ENCODE measurements at places on chromosomes 5 and 9.

- no peak for DNase-seq
Measured at GRCh38 chr5:97149709-97150108, 7.3 kb upstream of the LIX1 start.

- DNase-seq, result no peak
Measured at GRCh38 chr9:125146247-125146646, 2.9 kb upstream of the SCAI start.

DNA sequence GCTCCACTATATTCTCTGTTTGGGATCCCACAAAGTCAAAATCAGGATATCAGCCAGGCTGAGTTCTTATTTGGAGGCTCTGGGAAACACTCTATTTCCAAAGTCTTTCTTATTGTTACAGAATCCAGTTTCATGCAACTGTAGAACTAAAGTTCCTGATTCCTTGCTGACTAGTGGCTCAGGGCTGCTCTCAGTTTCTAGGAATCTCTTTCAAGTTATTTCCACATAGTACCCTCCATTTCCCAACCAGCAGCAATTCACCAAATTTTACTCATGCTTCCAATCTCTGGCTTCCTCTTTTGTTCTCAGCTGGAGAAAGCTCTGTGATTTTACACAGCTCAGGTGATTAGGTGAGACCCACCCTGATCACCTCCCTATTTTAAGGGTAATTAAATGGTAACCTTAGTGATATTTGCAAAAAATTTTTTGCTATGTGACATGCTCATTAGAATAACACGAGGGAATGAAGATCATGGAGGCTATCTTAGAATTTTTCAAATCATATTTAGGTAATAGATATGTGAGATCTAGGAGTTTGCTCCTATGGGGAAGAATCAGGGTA, 794.9 kb upstream of the ARRDC3 start:
- DNase-seq, result no peak

DNA sequence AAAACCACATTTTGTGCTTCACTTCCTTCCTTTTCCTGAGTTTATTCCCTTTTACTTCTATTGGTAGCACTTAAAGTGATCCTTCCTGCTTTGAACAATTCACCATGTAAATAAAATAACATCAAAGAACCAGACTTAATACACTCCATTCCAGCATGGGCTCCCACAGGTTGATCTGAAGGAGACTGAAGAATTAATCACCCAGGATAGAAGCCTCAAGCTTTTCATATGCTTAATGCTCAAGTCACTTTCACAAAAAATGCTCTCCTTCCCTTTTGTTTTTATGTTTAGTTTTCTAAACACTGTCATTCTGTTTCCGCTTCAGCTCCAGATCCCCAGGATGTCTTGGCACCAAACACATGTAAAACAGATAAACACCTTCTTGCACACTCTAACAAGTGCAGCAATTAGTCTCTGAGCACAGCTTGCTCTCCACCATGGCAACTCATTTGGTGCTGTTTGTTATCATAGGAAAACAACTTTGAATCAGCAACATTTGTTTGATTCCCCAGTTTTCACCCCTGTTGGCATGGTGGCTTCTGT, 37.0 kb downstream of the DMRTA1 start:
- DNase-seq, result no peak

DNA sequence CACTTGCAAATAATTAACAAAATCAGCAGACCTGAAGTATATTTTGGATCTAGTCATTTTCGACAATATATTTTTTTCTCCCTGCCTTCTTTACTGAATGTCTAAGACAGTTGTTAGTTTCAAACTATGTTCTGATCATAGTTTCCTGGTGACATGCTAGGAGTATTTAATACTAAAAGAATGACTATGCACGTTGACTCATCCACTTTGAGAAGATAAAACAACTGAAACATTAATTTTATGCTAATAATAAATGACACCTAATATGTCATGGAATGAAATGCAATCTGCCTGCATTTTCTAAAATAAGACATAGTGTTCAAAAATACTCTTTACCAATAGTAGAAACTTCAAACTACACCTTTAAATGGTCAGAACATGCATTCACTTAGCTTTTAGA, 2123.7 kb upstream of the C9orf72 start:
- DNase-seq, result peak; percentile 80

GRCh38 chr9:80086386-80086785, 514.6 kb downstream of the TLE4 start:
- no peak for DNase-seq

- no peak for DNase-seq
Measured at GRCh38 chr5:158879993-158880392, 219.7 kb downstream of the EBF1 start.

DNA sequence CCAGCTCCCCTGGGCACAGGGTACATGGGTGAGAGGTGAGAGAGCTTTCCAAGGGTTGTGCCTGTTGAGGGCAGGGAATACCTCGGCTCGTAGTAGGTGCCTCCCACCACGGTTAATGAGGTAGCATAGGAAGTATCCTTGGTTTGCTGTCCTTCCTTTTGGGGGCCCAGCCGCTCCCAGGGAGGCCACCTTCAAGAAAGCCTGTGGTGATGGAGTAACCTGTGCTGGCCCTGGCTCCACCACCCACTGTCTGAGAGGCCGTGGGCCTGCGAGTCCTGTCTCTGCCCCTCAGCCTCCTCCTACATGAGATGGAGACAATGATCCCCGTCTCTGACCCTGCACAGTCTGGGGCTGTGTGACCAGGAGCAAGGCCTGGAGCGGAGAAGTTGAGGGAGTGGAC, 40.8 kb downstream of the COL27A1 start:
- no peak for DNase-seq

DNA sequence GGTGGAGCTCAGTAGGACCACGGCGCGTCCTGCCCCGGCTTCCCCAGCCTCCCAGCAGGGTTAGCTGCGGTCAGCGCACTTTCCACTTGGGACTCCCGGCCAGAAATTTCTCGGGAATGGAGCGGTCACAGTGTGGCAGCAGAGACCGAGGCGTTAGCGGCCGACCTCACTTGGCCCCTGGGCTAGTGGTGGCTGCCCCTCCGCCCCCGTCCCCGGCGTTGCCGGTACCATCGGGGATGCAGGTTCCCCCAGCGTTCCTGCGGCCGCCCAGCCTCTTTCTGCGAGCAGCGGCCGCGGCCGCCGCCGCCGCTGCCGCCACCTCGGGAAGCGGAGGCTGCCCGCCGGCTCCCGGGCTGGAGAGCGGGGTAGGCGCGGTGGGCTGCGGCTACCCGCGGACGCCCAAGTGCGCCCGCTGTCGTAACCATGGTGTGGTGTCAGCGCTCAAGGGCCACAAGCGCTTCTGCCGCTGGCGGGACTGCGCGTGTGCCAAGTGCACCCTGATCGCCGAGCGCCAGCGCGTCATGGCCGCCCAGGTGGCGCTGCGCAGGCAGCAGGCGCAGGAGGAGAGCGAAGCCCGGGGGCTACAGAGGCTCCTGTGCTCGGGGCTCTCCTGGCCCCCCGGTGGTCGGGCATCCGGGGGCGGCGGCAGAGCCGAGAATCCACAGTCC, 460 bp downstream of the DMRTA1 start:
- peak; percentile 67 for DNase-seq

DNA sequence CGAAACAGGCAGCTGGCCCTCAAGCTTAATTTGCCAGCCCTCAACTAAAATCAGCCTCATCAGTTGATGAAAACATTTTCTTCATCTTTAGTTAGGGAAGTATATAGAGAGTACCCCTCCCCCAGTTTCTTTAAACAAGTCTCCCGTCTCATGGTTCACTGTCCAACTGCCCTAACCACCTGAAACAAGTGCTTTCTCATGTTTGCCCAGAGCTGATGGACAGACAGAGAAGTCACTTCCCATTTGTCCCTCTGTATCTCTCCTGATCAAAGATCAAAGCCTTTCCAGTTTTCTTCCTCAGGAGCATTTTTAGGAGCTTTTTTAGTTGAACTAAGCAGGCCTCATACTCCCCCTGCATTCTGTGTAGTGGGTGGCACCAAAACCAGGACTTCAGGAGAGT, 21.7 kb downstream of the FUBP3 start:
- no peak for DNase-seq

DNA sequence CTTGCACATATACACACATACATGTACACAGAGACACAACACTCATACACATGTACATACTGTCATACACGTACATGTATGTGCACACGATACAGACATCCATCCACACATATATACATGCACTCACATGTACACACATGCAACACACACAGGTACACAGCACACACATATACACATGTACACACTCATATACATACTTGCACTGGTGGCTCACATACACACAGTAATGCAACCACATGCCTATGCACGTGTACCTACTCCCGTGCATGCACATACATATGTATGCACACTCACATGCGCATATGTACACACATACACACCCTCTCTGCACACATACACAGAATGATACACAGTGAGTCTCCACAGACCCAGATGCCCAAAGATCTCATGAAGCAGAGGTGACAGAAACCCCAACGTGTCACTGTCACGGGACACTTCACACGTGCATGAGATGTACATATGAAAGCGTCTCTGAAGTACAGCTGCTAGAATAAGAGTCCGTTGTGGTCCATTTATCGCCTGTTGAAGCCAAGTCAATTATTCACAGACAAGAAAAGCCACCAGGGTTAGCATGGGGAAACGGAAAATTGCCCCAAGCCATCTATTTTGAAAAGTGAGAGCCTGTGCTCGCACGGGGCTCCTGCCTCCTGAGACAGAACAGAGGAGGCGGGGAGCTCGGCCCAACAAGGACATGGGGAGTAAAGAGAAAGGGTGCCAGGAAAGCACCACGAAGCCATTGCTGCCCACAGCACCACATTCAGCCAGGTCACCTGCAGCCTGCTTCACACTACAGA, 24.9 kb downstream of the LPCAT1 start:
- no peak for DNase-seq

- peak; percentile 43 for DNase-seq
Measured at GRCh38 chr9:21102305-21102704, 24.6 kb upstream of the IFNB1 start.

DNA sequence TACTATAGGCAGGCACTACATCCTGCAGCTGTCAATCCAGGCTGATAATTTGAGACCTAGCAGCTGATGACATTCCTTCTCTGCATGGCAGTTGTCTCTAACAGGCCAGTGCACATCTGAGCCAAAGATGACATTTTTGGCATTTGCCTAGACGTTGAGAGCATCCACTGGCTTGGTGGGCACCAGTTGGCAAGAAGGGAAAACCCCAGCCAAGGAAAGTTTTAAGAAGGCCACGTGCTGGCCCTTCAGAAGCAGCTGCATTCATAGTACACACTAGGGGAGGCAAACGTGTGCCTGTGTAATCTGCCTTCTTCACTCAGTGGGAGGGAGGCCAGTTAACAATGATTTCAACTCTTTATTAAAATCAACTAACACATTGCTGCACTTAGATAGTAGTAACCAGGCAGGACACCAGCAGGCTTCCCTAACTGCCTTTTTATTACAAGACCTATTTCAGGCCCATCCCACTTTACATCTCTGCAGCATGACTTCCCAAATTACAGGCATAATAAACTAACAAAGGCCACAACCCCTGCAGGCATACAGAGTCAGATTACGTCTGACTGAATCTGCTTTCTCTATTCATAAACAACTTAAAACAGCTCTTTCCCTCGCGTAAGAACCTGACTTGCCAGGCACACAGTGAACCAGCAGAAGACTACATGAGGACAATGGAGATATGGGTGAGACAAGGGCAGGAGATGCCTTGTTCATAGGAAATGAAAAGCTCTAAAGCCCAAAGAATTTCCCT, 576.3 kb downstream of the PDE4D start:
- peak; percentile 53 for DNase-seq

- DNase-seq, result no peak
Measured at GRCh38 chr9:78319197-78320029, 22.5 kb downstream of the PSAT1 start.

DNA sequence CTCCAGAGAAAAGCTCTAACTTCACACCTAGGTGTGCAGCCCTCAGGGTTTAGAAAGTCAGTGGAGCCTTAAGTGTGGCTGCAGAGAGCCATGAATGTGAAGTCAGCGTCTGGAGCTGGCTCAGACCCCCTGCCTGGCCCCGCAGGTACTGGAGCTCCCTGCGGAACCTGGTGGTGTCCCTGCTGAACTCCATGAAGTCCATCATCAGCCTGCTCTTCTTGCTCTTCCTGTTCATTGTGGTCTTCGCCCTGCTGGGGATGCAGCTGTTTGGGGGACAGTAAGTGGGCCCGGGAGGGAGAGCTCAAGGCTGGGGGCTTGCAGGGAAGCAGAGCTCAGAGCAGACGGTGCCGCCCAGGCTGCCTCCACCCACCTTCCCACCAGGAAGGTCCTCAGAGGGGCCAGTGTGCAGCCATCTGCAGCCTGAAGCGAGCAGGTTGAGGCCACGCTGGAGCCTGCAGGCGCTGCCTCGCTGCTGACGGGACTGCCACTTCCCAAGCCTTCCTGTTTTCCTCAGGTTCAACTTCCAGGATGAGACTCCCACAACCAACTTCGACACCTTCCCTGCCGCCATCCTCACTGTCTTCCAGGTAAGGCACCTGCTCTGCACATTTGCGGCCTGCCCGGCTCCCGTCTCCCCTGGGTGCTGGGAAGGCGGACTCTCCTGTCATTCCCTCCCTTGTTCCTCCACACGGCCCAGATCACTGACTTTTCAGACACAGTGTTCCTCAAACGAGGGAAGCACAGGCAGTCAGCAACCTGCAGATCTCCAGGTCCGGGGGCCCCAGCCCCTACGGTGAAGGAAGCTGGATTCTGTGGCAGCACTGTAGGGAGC, 108.9 kb downstream of the CACNA1B start:
- DNase-seq, result no peak

DNA sequence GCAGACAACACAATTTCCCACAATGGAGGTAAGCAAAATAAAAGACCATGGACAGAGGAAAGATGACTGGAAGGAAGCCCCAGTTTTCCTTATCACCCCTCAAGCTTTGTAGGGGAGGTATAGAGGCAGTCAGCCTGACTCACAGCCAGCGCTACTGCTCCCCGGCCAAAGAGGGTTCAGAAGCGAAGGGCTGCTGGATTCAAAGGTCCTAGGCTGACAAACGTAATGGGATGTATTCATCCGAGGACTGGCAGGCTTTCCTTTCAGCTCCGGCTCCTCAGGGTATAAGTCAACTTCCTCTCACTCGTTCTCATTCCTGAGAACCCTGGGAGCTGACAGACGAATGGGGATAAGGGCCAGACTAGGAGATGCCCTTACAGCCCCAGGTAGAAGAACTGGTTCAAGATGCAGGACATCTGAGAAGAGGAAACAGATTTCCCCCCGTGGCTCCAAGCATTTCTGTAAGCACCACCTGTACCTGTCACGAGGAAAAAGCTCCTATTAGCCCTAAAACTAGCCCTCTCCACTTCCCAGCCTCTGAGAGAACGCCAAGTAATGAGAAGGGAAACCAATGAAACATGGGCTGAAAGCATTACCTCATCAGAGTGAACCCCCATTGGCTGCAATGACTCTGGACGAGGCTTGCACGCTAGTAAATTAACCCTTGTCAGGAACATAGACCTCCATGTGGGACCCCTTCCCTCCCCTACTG, 22.1 kb upstream of the FAM13B start:
- no peak for DNase-seq

GRCh38 chr5:169880012-169880663, 100.2 kb downstream of the INSYN2B start:
- no peak for DNase-seq

DNA sequence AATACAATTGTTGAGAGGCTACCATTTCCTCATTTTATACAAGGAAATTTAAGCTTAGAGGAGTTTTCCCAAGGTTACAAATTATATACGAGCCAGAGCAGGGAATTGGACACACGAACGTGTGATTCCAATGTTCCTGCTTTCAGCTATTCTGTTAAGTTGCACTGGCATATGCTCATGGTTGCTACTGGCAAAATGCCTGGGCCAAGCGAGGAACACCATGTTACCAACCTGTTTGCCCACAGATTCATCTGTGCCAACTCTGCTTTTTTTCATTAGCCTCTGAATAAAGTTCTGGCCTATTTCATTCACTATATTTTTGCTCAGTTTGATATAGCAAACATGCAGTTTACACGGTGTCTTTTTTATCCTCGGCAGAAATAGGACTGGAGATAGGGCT, 5.1 kb upstream of the C5orf46 start:
- DNase-seq, result no peak

Data from LHCN-M2 (cell line).